ENCODE measurements at places on chromosomes 11 and 22.

DNA sequence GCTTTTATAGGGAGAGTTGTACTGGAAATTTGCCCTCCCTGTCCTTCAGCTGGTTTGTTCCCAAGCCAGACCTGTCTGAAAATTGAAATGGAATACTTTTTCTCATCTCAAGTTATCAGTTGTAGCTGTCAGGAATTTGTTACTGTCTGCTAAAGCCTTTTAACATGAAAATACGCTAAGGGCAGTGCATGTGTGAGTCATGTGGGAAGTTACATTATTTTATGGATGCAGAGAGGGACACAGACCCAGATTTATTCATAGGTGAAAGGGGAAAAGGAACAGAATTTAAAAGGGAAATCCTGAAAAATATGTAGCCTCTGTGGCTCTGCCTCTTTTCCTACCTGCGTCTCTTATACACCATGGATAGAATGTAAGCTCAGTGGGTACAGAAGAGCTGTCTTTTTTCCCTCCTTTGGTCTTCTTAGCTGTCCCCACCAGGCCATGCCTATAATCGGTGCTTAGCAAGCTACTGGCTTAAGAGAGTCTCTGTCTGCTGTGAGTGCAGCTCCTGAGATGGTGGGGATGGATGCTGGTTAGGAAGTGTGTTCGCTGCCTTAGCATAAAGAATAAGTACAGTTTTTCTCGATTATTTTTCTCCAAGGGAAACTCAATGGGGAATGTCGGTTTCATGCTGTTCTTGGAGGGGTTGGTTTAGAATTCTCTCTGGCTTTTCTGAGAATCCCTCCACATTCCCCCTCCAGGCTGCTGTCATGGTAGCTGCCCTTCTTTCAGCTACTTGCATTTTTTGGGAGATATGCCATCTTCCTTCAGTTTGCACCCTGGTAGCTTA is 166.8 kb downstream of the TEAD1 start:
- DNase-seq, result no peak

- DNase-seq, result no peak
These were observed 87.0 kb downstream of the SCN3B start for GRCh38 chr11:123567466-123567865.

DNA sequence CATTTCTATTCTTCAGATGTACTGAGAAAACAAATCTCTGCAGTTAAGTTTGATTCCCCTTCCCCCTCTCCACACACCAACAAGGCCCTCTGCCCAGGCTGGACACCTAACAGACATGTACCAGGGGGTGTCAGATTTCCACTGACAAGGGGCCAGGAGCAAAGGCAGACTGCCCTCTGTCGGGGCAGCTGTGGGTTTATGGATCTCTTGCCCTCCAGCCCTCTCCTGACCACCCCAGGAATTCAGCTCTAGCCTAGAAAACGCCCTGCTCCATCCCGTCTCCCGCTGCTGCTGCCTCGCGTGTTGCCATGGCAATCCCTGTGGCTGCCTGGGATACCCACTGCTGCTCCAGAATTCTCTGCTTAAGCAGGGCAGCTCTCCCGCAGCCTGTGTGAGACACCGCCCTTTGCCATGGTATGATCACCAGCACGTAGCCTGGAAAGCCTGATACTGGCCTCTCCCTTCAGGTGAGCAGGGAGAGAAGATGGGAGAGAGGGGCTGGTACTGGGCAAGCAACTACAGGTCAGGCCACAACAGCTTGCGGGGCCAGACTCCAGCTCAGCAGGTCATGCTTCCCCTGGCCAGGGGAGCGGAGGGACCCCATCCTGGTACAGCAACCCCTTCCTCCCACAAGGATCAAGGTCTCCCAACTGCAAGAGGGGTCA is 41.6 kb downstream of the BUD13 start:
- DNase-seq, result no peak

- DNase-seq, result no peak
These were observed 29.2 kb downstream of the GUCY1A2 start for GRCh38 chr11:106989078-106989455.

DNA sequence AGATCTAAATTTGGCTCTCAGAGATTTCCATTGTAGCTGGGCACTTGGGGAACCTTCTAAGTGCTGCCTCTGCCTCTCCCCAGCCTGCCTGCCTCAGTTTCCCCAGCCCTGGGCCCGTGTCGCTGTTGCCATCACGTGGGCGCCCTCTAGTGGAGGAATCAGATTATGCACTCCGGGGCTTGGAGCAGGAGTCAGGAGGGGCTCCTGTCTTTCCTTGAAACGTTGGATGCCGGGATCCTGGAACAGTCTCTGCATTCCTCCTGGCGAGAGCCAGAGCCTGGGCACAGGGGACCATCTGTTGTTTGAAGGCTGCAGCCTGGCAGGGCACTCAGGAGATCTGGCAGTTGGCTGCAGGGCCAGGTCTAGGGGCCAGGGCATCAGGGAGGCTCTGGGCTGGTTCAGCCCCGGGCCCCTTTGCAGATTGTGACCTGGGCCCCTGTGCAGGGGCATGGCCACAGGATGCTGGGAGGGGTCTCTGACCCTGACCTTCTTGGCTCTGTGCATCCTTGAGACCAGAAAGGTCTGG is 71.6 kb downstream of the LRP5 start:
- DNase-seq, result peak; percentile 50

GRCh38 chr11:120223793-120224192 is 13.0 kb downstream of the OAF start:
- no peak for DNase-seq
